Activated naive CD4-positive, alpha-beta T cell treated with anti-CD3 and anti-CD28 coated beads, Interleukin-2, amount 50 U/mL, for 72 hours (primary cell): ENCODE measurements at places on chromosomes 1 and 21. TPM values are rescaled to one million over a fixed set of nuclear protein-coding genes. Genes with fewer than 3 reads are reported as not detected.

The PPIAL4G gene
- 0.23 TPM for total RNA-seq

The MYBPH gene
- total RNA-seq: not detected

The RGS13 gene
- total RNA-seq: not detected

The TMIGD3 gene
- not detected for total RNA-seq

The FYB2 gene
- total RNA-seq: not detected

The ADORA1 gene
- not detected for total RNA-seq

The ENTREP3 gene
- total RNA-seq: 45.8 TPM

The LCE1D gene
- not detected for total RNA-seq

The LCE6A gene
- total RNA-seq: not detected

The PTPN22 gene
- total RNA-seq: 54.4 TPM

The NCAM2 gene
- not detected for total RNA-seq

The LDLRAD1 gene
- total RNA-seq: not detected

The TCHH gene
- 0.04 TPM for total RNA-seq

The SASS6 gene
- total RNA-seq: 14.5 TPM

The PARS2 gene
- total RNA-seq: 5.1 TPM

GRCh38 chr1:77643456-77643855 is 39.0 kb downstream of the ZZZ3 start:
- DNase-seq: no peak

DNA sequence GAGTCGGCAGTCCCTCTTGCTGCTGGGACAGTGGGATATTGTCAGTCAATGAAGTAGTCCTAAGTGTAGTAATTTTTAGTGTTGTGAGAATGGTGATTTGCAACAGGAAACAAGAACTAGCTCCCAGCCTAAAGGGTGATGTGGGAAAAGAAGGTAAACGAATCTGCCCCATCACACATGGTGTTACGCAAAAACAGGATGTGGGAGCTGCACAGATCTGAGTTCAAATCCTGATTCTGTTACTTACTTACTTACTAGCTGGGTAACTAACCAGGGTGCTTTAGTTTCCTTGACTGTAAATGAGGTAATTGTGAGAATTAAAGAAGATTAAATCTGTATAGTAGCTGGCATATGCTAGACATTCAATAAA is 22.3 kb downstream of the NAV1 start:
- DNase-seq: no peak

GRCh38 chr1:81121306-81121705 is 679.4 kb upstream of the ADGRL2 start:
- DNase-seq: no peak

DNA sequence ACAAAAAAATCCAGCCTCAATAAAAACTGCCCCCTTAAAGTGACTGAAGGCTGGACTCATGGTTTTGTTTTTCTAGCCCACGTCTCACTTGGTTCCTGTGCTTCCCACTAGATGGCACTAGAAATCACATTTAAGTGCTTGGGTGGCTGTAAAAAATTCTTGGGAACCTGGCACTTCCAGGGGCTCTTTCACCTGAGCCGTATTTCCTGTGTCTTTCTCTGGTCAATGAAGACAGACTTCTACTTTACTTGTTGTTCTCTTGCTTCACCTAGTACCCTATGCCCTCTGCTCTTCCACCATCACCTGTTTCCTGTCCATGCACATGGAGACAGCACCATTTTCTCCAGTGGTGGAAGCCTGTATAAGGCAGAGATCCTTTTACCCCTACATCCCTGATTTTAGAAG is 20.0 kb downstream of the METTL13 start:
- no peak for DNase-seq

DNA sequence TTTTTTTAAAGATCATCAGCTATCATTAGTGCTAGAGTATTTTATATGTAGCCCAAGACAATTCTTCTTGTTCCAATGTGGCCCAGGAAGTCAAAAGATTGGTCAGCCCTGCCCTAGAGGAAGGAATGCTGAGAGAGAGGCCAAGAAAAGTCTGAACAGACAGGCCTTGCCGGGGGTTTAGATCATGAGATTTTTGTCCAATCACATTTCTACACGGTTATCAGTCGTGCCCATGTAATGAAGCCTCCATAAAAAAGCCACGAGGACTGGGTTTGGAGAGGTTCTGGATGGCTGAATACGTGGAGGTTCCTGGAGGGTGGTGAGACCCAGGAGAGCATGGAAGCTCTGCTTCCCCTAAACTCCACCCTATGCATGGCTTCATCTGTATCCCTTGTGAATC is 24.3 kb upstream of the ENO1 start:
- DNase-seq: no peak

- no peak for DNase-seq
Measured at GRCh38 chr1:77048615-77049005, 170.6 kb downstream of the PIGK start.

GRCh38 chr1:44359234-44359935 is 4.3 kb upstream of the ERI3 start:
- DNase-seq: no peak

GRCh38 chr1:71502006-71502405 is 421.2 kb upstream of the ZRANB2 start:
- no peak for DNase-seq

- no peak for DNase-seq
Measured at GRCh38 chr1:22387919-22388580, 63.6 kb upstream of the ZBTB40 start.

DNA sequence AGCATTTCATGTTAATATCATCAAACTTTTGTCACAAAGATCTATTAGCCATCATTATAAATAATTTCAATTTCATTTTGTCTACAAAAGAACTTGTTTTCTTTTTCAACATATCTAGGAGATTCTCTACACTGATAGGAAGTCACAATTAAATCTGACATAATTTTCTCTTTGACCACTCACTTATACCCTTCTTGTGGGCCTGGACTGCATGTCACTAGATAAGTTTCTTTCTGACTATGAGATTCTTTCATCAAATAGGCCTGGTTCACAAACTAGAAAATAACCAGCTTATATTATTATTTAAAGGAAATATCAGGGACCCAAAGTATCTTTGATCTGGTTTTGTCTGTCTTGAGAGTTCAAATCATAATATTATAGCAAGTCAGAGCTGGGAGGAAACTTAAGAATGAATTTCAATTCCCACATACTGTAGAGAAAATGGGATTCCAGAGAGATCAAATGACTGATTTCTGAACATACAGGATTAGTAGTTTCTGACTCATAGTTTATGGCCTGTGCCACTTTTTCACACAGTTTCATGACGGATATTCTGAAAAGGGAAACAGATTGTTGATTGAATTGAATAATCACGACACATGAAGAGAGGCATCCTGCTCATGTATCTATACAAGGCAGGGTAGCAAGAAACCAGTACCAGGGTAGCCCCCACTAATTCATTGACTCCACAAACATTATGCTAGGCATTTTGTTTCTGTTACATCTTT is 355.8 kb downstream of the GPATCH2 start:
- DNase-seq: no peak

GRCh38 chr21:34992736-34993398 is 56.2 kb downstream of the RUNX1 start:
- DNase-seq: no peak

DNA sequence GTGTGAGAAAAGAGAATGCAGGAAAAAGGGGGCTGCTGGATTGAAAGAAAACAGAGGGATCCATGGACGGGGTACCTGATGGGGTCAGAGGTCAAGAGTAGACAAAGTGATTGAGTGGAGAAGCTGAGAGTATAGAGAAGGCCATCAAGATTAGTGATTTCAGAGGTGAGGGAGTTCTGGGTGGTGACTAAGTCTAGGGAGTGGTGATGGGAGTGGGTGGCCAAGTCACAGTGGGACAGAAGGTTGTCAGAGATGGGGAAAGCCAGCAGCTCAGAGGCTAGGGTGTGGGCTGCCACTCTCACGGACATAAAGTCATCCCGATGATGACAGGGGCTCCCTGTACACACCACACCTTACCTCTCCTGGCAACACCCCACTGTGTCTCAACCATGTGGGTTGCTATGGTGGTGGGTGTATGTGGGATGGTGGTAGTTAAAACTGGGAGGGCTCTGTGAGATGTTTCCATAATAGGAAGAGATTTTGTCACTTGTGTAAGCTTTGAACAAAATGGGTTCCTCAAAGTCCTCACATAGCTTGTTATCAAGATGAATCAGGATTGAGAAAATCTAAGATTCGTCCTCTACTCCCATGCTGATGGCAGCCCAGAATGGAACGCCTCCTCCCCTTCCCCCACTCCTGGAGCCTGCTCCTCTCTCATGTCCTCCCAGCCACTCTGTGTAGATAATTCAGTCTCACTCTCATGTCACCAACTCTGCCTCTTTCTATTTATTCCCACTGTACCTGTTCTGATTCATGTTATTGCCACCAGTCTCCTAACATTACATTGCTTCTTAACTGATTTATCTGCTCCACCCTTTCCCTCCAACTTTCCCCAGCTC is 20.3 kb upstream of the CSF1 start:
- peak; percentile 31 for DNase-seq

DNA sequence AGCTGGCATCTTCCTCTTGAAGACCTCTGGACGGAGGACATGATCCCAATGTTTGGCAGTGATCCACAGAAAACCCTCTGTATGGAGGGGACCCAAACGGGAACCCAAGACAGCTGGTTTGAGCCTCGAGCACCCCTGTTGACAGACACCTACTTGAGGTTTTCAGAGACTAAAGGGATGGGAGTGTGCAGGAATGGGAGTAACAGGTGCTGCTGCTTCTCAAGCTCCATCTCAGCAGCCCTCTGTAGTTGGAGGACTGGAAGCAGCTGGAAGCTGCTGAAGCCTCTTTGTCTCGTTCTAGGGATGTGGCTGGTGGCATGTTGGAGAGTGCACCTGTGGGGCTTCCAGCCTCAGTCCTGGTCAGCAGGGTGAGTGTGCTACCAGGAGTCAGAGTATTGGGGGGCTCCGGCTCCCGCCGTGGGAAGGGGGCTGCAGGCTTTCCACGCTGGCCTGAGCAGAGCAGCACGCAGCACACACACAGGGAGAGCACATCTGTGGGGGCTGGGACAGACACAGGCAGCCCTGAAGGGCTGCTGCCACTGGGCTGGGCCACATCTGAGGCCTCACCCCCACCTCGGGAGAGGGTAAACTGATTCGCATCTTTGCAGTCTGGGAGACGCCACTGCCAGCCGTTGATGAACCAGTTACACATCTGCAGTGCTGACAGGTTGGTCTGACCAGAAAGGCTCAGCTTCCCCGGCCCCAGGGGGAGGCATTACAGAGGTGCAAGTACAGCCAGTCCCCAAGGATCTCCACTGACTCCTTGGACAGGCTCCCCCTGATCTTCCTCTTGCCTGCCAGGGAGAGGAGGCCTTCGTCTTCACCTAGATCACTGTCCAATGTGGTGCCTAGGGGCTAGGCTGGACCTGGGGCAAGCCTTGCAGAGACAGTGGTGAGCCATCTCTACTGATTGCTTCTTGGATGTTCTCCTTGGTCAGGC is 56.6 kb downstream of the ADSS2 start:
- DNase-seq: no peak

DNA sequence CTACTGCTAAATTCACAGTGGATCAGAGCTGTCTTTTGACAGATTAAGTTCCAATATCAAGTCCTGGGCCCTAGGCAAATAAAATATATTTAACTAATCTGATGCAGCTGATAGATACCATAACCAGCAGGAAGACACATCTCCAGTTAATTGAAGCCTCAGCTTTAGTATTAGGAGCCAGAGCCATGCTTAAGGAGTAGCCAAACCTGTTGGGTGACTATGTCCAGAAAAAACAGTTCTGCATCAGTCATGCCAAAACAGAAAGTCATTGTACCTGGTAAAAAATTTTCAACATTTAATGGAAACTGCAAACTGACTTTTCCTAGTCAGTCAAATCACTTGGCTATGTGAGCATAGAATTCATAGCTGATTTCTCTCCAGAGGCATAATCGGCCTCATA is 200.5 kb upstream of the RUNX1 start:
- DNase-seq: no peak

DNA sequence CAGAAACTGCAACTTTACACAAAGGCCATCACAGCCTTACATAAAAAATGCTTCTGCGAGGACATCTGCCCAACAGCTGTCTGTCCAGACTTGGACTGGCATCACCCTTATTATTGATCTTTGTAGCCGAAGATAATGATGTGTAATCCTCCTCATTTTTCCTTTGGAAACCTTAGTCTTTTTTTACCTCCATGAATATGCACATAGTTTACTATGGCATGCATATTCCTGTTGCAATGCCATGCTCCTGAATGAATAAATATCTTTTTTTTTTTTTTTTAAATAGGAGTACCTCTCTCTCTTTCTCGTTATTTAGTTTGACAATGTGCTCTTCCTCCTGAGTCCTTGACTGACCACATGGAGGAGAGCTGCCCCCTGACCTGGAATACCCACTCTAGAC is 409.6 kb upstream of the USP24 start:
- no peak for DNase-seq

DNA sequence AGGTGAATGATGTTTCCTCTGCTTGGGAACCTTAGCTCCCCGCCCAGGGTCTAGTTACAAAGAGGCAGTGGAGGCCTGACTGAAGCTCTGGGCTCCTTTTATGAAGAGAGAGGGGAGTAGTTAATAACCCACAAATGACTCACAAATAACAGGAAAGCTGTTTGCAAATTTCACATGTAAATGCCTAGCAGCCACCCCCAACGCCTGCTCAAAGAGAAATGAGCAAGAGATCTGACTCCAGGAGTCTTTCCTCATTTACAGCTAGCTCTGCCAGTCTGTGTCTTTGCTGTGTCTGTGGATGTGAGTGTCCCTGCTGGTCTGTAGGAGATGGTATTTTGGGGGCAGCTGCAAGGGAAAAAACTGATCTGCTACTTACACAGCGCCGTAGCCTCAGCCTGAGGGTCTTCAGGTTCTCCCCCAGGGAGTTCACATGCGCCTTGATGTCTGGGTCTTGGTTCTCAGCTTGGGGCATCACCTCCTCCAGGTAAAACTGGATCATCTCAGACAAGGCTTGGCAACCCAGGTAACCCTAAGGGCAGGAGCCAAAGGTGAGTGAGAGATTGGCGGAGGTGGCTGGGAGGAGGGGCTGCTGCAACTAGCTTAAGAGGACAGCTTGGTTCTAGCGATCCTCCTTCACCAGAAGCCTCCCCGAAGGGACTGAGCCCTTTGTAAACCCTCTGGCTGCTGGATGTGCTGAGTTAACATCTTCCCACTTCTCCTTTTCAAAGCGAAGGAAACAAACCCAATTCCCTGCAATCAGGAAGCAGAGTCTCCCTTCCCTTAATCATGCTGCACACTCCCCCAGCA is at the start of gene IL19:
TSS of gene IL19 (plus strand) at position 243 of the 807 bp plus-strand sequence. CDS start 65,890 bp downstream, outside the sequence.
- DNase-seq: no peak

DNA sequence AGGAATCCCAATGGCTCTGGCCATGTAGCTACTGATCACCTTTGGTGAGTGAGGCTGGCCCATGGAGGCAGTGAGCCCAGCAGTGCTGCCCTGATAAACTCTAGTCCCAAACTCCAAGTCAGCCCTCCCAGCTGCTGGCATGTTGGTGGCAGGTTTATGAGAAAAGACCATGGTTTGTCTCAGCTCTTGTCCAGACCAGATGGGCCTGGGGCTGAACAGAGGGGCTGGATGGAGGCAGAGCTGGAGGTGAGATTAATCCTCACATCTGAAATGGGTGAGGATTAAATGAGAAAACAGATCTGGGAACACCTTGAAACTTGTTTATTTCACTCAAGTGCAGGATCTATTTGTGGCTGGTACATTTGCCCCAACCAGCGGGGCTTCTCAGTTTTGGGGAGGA is 3.2 kb downstream of the TMEM269 start:
- DNase-seq: no peak
